A673 (cell line): ENCODE measurements at places on chromosomes 5 and 9. TPM values are rescaled to one million over a fixed set of nuclear protein-coding genes. Genes with fewer than 3 reads are reported as not detected.

Gene YIPF5
- total RNA-seq: 50.9 and 52.9 TPM in 2 replicates

Gene EQTN
- not detected in 2 replicates for total RNA-seq

Gene SPZ1
- not detected in 2 replicates for total RNA-seq

Gene SEMA5A
- 0.17 and 0.20 TPM in 2 replicates for total RNA-seq

GRCh38 chr5:170551076-170551475 is 47.3 kb downstream of the KCNIP1 start:
- peaks cover 3% of the 10 kb centered on the region for H3K27me3 ChIP-seq
- H3K36me3 ChIP-seq: no peaks in the 10 kb centered on the region
- DNase-seq: no peak
- no peak overlapping the region for H3K4me3 ChIP-seq

DNA sequence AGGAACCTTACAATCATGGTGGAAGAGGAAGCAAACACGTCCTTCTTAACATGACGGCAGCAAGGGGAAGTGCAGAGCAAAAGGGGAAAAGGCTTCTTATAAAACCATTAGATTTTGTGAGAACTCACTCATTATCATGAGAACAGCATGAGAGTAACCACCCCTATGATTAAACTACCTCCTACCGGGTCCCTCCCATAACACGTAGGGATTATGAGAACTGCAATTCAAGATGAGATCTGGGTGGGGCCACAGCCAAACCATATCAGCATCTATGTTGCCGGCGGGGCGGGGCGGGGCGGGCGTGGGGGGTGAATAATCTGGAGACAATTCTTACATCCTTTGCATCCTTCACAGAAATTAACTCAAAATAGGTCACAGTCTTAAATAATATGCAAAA is 58.8 kb upstream of the GFPT2 start:
- no peaks in the 10 kb centered on the region for H3K27me3 ChIP-seq
- H3K36me3 ChIP-seq: no peaks in the 10 kb centered on the region
- DNase-seq: no peak
- no peak overlapping the region for H3K27ac ChIP-seq
- no peak overlapping the region for H3K4me3 ChIP-seq

DNA sequence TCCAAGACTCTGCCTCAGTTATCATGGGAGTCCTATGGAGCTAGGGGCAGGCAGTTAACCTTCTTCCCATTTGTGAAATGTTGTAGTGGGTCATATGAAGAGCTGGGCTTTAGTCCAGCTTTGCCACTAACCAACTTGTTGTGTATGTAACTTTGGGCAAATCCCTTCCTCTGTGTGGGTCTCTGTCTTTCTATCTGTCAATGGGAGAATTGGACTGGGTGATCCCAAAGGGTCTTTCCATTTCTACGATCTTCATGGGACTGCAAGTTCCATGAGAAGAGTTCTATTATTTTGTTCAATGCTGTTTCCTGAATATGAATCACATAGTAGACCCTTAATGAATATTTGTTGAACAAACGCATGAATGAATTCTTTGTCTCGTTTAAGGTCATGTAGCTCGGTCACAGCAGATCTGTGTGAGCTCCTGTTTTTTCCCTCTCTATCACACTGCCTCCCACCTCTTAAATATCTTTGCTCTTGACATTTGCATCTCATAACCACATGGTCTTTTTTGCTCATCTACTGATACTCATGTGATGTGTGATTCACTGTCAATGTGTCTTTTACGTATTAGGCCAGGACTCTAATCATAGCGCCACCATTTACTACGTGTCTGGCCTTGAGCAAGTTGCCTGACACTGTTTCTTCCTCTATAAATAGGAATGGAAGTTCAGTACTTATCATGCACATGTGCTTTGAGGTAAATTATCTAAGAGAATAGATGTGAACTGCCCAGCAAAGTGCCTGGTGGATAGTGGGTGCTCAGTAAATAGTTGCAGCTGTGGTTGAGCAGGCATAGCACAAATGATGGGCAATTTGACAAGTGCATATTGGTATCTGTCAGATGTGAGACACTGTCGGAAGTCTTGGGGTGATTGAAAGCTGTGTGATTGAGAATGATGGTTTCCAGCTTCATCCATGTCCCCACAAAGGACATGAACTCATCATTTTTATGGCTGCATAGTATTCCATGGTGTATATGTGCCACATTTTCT is 37.4 kb downstream of the PTTG1 start:
- no peaks in the 10 kb centered on the region for H3K36me3 ChIP-seq
- no peak for DNase-seq
- no peaks in the 10 kb centered on the region for H3K4me1 ChIP-seq
- H3K27ac ChIP-seq: no peak overlapping the region
- H3K27me3 ChIP-seq: peaks cover 7% of the 10 kb centered on the region

- H3K27me3 ChIP-seq: no peaks in the 10 kb centered on the region
- H3K4me3 ChIP-seq: no peak overlapping the region
- no peak for DNase-seq
- H3K4me1 ChIP-seq: no peaks in the 10 kb centered on the region
- H3K27ac ChIP-seq: no peak overlapping the region
- H3K36me3 ChIP-seq: no peaks in the 10 kb centered on the region
Observed at GRCh38 chr5:40853632-40854192, 12.5 kb downstream of the CARD6 start.
